ENCODE measurements at places on chromosomes 4 and X.

DNA sequence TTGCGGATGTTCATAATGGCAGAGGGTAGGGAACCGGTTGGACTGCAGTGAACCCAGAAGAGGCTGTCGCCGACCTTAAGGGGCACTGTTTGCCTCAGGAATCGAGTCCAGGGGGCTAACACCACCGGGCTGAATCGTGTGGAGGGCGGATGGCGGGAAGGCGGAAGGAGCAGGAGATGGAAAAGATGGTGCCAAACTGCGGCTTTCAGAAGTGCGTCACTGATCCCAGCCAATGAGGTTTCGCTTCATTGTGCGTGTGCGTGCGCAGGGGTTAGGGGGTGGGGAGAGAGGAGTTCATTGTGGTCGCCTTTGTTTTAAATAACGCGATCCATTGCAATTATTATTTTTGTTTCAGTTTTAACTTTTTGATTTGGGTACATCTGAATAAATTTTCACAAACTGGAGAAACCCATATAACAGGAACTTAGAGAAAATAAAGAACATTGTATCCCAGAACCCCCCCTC, at the start of gene NAA11:
Gene NAA11 (minus strand): TSS at position 198 of the 465 bp plus-strand sequence. CDS start 184 bp downstream, at position 14.
- no peak for DNase-seq

DNA sequence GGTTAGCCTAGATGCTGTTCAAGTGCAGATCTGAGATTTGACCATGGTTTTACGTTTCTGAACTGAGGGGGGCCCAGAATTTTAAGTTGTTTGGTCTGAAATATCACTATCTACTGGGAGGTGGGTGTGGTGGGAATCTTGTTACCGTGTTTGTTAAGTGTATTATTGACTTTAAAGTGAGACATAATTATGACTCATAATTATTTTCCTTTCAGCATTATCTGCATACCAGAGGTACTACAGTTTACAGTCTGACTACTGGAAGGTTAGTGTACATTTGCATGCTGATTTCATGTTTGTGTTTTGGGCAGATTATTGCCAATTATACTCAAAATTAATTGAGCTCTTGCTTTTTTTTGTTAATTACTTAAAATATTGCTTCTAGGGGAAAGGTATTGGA, 101.5 kb downstream of the KDM6A start:
- DNase-seq = no peak

GRCh38 chrX:64885850-64886249, 90.4 kb downstream of the ZC4H2 start:
- DNase-seq = peak; percentile 3

GRCh38 chrX:114178126-114178525, 405.8 kb upstream of the HTR2C start:
- DNase-seq = no peak

- no peak for DNase-seq
These were observed 47.6 kb downstream of the METTL14 start for GRCh38 chr4:118732591-118733330.

DNA sequence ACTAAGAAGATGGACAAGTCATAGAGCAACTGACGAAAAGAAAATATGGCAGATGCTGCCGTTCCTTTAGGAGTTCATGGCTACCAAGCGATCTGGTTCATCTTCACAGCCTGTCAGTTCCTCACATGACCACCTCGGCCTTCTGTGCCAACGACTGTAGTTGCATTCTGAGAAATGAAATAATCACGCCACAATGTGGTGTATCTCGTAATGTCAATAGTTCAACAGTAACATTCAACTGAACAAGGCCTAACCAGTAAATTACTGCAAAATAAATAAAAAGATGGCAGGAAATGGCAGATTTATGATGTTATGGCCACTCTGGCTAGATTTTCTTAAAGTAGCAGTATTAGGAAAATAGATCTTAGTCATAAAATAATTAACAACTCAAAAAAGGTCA, 4.4 kb downstream of the GPRIN3 start:
- peak; percentile 79 for DNase-seq

GRCh38 chr4:180423712-180424057, 1819.5 kb upstream of the TENM3 start:
- DNase-seq = no peak

DNA sequence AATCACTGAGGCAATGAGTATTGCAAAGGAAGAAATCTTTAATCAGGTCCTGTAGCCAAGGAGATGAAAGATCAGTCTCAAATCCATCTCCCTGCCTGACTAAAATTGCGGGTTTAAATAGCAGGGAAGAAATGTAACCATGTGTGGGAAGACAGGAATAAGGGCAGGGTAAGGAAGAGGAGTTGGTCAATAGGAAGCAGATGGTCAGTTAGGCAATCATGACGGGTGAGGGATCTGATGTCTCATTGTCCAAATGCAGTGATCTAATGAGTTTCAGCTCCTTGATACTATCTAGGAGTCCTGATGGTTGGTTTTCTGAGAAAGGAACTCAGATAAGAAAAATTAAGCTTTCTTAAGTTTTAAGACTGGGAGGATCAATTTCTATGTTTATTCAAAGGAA, 200.8 kb downstream of the SPATA18 start:
- no peak for DNase-seq

GRCh38 chrX:49166914-49167739, 4.6 kb downstream of the MAGIX start:
- peak; percentile 25 for DNase-seq

DNA sequence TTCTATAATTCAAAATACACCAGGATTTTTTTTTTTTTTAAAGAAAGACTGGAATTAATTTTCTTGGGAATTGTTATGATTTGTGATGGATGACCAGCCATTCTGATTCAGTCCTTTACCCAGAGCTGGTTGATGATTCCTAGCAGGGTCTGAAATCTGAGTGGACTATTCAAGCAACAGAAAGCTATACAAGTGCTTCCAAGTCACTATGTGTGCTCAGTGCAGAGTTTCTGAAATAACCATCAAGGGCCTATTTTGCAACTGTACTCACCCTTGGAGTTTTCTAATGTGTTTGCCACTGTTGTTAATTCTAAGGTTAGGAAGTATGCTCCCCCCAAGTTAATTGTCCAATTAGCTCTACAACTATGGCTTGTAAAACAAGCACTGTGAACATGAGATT, 137.7 kb upstream of the RAPGEF2 start:
- no peak for DNase-seq

Measured in inflammatory macrophage treated with lipopolysaccharide for 1 hour (primary cell).